Effector memory CD8-positive, alpha-beta T cell (primary cell): ENCODE measurements at places on chromosomes 16 and 17.

DNA sequence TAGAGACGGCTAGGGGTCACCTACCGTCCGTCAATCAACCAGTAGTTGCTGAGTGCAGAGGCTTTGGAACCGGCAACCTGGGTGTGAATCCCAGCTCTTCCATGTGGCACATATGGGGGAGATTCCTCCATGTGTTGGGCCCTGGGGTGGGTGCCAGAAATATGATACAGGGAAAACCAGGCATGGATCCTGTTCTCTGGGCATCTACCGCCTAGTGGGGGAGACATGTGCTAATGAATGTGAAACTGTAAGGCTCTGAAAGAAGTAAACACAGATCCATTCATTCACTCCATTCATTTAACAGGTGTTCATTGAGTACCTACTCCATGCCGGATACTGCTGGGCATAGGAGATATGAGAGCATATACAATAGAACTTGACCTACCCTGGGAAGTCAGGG, 39.5 kb upstream of the SDK2 start:
- no peak for DNase-seq

- no peak for DNase-seq
These were observed 14.8 kb upstream of the NUP93 start for GRCh38 chr16:56715126-56715525.

GRCh38 chr16:3099732-3100499, 822 bp upstream of the ZSCAN10 start:
- peak; percentile 71 for DNase-seq

GRCh38 chr16:79339863-79340262, 260.7 kb downstream of the MAF start:
- DNase-seq = no peak

- DNase-seq = no peak
These were observed 8.3 kb downstream of the MRPL27 start for GRCh38 chr17:50364715-50365114.

DNA sequence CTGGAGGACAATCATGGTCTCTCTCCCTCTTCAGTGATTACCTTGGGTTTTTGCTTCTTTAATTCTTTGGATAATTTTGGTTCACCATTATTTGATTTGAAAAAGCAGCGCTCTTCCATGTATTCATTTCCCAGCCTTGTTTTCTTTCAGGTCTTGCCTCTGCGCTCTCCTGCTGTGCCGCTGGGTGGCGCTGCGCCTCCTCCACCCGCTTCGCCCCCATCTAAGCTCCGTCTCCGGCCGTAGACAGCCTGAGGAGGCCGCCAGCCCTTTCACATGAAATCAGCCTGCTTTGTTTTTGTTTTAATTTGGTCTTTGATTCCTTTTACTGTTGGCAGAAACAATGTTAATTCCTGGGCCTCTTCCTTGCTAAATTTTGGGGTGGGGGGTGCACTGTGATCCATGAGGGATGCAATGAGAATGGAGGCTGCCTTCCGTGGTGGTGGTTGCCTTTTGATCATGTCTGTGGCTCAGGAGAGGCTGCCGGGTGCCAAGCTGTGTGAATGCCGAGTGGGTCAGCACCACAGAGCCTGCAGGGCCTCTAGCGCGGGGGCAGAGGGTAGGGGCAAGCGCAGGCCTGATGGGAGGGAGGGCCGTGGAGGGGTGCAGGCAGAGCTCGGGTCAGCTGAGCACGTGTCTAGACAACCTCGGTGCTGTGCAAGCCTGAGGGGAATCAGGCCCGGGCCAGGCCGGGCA, 64.1 kb downstream of the PLD6 start:
- peak; percentile 29 for DNase-seq
